BJ (cell line): ENCODE measurements at places on chromosomes 7 and 10.

DNA sequence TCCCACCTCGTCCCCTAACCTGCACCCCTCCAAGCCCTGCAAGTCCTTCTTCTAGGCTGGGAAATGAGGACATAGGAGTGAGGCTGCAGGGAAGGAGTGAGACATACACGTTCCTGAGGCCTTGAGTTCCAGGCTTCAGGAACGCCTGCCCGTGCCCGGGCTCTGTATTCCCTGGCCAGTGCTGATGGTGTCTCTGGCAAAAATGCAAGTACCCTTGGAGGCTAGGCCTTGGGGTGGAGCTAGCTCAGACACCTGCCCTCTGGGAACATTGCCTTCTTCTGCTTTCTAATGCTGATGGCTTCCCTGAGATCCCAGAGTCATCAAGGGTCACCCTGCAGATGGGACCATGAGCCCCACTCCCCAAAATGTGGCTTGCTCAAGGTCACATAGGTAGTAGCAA lies 76.0 kb downstream of the GRK5 start:
- no peak for DNase-seq

DNA sequence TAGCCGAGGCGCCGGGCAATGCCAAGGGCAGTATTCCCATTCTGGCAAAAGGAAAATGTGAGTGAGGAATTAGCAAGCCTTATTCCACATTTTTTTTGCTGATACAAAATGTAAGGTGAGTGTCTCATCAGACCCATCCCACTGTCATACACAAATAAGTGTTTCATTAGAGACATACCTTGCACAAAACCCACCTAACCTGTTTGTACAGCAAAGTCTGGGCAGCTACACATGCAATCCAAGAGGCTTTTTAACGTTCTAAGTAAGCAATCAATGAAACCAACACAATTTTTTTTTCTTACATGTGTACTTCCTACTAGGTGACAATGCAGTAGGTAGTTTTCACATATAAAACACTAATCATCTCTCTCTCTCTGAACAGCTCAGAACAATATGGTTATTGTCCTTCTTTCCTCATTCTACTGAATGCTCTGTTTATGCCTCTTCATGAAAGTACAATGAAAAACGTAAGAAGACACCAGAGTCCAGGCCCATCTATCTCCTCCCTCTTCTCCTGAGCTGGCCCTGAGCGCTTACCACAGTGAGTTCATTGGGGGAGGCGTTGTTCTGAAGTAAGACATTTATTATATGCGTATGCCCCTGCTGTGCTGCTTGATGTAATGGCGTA lies 217.2 kb downstream of the ANK3 start:
- DNase-seq = no peak

DNA sequence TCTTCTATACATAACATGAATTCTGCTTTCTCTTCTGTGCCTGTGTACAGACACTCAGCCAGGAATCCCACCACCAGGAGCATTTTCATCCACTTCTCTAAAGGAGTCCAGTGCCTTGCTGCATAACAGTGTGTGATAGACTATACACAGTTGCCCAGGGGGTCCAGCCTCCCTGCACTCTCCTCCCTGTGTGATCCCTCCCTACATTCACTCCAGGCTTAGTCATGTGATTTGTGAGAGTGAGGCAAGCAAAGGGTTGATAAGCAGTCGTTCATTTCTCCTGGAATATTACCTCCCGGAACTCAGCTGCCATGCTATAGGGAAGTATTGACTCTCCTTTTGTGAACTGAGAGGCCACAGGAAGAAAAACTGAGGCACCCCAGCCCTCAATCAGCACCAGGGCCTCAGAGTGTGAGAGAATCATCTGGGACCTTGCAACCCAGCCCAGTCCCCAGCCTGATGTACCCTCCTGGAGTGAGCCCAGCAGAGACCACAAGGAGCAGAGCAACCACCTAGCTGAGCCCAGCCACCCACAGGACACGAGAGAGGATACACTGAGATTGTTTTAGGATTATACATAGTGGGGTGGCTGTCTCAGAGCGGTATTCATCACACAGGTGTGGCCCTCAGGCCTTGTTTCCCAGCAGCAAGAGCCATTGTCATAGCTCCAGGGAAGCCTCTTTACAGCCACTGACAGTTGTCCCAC lies 45.0 kb upstream of the EEPD1 start:
- no peak for DNase-seq

- DNase-seq = peak; percentile 95
Observed at GRCh38 chr10:119667562-119668328, 16.6 kb downstream of the BAG3 start.

- no peak for DNase-seq
Observed at GRCh38 chr10:1217661-1218060, 161.5 kb downstream of the WDR37 start.
